ENCODE measurements at places on chromosomes 11 and 22.

- DNase-seq = no peak
Observed at GRCh38 chr11:1069740-1070139, 4.9 kb upstream of the MUC2 start.

GRCh38 chr11:112293614-112294013 lies 33.0 kb upstream of the PLET1 start:
- no peak for DNase-seq

DNA sequence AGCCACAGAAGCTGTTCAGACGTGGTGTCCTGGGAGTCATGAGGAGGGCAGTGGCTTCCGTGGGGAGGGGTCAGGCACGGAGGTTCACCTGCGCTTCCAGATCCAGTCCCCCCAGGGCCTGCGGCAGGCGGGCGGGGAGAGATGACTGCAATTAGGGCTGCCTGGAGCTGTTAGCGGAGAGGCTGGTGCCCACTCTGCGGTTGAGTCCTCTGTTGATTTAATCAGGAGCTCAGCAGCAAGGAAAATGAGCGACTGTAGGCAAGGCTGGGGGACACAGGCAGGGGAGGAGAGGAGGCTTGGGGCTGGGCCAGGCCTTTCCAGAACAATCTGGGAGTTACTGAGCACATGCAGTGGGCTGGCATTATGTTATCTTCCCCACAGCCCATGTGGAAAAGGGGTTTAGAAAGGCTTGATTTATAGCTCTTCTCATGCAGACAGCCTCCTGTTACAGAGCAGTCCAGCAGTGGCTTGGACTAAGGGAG lies 13.1 kb downstream of the PLCB3 start:
- DNase-seq = no peak

- DNase-seq = no peak
Observed at GRCh38 chr11:21909145-21909544, 283.7 kb upstream of the ANO5 start.

DNA sequence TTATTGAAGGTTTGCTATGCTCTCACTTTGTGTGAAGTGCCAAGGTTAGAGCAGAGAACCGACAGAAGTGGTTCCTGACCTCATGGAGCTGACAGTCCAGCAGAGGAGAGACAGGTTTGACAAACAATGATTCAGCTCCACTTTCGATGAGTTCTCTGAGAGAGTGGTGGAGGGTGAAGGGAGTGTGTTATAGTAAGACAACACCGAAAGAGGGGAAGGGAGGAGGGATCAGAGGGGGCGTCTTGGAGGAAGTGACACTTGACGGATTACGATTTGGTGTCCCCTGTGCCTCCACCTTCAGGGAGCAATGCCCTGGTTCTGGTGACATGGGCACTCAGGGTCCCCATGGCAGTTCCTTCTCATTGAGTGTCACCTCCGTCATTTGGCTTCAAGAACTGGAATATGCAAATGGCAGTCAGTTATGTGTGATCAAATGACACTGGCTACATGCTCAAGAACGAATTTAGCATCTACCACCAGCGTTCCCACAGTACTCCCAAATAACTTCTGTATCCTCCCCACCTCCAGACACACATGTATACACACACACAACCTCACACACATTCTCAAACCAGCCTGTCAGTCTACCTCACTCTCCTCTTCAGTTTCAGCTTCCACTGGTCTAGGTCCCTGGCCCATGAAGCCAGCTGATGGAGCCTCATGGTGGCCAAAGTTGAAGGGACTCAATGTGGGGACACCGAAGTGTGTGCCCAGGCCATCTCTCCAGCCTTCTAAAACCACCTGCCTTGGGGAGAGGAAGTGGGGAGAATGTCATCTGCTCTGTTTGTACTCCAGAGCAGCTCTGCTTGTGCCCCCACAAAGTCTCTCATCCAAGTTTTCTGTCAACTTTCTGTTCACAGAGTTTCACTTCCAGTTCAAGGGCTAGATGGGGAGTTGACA lies 31.4 kb upstream of the NUP160 start:
- DNase-seq = no peak

DNA sequence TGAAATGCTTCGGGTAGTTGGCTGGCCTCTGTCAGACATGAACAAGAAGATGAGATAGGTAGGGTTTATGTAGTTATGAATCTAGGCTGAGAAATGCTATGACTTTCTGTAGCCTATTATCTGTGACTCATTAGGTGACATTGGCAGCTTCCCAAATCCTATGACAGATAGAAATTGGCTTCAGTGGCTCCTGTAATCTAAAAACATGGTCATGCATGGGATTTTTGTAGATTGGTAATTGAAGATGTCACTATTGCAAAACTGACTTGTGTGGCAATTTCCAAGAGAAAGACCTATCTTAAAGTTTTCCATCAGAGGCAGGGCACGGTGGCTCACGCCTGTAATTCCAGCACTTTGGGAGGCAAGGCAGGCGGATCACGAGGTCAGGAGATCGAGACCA lies 29.4 kb upstream of the GRIK4 start:
- peak; percentile 22 for DNase-seq

DNA sequence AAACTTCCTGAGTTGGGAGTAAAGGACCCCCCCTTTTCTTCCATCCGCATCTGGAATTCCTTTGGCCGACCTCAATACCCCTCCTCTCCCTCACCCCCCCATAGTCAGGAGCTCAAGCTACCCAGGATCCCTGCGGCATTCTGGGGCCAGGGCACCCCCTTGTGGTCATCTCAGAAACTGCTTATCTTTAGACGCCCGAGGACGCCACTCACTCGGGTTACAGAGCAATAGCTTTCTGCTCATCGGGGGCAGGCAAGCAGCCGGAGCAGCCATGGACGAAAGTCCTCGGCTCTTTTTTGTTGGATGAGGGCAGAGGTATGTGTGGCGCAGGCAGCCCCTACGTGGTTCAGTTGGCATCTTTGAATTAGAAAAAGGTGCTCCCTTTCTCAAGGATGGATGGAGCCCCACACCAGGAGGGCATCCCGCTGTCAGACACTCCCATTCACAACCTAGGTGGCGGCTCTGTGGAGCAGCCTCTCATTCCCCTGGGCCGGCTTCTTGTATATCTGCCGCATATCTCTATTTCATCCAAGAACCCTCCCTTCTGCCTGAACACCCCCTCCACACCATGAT lies 2.3 kb downstream of the C1QTNF5 start:
- DNase-seq = peak; percentile 82

DNA sequence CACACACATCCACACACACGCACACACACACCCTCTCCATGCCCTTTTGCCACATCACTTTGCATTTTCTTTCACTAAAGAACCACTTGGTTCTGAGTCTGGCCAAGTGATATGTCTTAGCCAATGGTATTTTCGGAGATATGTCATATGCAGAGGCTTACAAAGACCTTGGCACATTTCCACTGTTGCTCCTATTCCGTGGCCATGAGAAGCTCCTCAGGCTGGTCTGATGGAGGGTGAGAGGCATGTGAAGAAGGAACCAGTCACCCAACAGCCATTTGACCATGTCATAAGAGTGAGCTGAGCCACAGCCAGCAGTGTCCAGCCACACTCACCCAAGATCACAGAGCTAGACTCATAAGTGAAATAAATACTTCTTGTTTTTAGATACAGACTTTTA lies 212.6 kb upstream of the NAV2 start:
- peak; percentile 9 for DNase-seq

- no peak for DNase-seq
Observed at GRCh38 chr11:29395555-29396072, 621.2 kb downstream of the KCNA4 start.

DNA sequence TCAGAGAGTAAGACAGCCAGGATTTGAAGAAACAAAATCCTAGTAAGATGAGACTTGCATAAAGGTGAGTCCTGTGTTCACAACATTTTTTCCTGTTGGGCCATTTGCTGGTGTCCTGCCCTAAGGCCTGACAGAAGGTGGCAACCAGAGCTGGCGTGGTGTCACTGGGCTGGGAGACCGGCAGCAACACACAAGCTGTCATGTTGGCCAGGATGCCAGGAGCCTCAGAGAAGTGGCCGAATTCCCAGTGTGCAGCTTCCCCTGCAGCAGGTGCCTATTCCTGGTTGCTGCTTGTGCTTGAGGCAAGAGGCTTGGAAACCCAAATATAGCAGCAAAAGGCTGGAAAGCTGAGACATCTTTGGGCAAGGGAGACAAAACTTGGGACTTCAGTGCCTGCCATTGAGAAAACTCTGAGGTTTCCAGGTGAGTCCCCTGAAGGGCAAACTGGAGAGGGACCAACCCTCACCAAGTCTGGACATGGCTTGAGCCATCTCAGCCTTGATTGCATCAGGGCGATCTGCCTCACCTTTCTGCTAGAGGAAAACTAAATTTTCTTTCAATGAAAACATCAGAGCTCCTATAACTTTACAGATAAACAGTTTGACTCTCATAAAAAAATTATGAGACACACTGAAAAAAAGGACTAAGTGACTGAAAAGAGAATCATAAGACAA lies 25.9 kb downstream of the ALG12 start:
- DNase-seq = no peak

DNA sequence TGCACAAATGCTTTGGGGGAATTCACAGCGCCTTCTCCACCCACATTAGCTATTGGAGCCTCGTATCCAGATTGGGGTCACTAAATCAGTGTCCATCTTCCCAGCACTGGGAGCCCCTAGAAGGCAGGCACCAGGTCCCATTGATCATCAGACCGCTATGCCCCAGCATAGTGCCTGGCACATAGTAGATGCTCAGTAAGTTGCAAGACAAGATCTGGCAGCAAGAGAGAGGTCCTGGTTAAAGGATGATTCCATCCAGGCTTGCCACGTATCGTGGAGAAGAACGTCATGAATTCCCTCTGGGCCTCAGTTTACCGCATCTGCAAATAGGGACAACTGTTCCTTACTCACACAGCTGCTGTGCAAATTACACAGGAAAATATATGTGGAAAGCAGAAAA lies 1.7 kb downstream of the TMEM184B start:
- DNase-seq = no peak

DNA sequence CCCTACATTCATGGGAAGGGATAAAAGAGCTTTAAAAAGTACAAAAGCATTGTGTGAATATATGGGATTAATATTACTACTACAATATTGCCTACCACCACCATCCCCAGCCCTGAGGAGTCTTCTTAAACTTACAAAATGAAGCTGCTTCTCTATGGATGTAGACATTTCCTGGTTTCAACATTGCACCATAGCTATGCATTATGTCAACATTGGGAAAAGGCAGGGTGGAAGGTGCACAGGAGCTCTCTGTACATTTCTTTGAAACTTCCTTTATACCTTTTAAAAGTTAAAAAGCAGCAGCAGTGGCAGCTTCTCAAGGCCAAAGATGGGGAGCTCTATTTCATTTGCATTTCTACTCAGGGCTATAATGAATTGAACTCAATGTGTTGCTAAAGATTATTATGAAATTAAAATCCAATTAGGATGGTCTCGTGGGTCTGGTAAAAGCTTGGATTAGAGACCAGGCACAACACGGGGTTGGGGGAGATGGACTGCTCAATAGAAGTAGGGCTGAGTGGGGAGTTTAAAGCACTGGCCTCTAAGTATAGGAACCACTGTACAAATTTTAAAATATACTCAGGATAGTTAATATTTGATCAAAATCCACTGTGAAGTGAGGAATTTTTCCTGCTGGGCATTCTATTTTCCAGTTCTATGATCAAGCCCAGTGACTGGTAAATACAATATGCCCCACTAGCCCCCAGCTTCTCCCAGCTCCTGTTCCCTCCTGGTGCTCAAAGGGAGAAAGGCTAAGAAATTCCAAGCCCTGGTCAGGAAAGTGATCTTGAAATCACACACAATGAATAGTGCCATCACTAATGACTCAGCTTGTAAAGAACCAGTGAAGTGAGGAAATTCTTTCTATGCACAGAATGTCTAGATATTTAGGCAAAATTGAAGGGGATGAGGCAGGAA lies 362.7 kb upstream of the CCDC90B start:
- DNase-seq = no peak

GRCh38 chr22:37231406-37232139 lies 12.5 kb downstream of the RAC2 start:
- no peak for DNase-seq

DNA sequence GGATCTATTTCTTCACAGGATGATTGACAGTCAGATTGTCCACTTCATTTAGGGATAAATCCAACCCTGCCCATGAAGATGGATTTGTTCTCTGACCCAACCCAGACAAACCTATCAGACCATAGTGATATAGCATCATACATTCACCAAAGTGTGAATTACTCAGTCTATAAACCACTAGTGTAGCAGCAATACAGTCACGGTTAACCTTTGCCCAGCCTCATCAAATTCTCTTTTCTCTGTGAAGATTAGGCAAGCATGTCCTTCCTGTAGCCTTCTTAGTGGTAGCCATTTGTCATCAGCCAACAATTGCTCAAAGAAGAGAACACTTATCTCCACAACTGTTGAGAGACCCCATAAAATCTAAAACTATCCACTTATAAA lies 14.4 kb upstream of the BIRC2 start:
- DNase-seq = no peak

DNA sequence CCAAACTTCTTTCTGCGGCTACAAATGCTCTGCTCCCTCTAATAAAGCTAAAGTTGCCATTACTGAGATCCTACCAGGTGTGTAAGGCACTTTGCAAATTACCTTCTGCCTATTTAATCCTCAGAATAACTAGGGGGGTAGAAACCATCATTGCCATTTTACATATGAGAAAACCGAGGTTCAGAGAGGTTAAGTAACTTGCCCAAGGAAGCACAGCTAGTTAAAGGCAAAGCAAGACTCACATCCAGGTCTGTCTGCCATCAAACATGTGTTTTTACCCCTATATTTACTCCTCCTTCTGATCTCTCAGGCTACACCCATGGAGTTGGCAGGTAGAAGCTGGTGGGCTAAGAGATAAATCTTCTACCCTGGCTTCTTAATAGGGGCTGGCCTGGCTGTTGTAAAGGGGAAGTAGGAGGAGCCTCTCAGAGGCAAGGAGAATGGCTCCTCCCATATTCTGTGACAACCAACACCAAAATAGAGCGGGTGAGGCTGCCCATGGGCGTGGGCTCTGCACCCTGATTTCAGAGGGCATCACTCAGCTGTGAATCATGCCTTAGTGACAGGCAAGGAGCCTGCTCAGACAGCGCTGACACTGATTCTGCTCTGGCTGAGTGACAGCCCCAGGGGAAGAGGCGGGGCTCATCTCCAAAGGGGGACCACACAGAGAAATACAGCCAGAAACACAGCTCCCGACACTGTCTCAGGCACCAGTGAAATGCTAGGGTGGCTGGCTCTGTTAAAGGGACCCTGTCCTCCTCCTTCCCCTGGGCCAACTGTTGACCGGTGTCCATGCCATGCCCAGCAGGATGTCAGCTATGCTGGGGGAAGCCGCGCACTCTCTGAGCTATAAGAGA lies 106.8 kb downstream of the ABTB2 start:
- DNase-seq = peak; percentile 60

- no peak for DNase-seq
Observed at GRCh38 chr11:131372234-131372962, 2.0 kb downstream of the NTM start.

DNA sequence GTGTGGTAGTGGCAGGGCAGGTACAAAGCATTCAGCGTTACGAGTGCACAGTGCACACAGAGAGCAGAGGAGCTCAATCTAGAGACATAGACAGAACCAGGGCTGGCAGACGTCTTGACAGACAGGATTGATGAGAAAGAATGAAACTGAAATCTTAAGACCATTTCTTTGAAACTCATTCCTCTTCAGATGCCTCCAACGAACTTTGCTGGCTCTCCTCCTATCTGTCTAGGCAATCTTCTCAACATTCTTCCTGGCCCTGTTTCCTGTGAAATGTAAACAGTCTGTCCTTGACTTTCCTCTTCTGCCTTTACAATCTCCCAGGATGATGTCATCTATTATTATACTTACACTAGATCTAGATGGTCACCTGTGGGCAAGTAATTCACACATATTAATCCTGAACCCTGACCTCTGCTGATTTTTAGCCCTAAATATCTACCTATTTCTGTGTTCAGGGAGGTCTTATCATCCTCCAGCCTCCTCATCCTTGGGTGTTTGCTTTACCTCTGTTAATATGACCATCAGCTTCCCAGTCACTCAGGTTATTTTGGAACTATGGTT lies 119.5 kb downstream of the ENTHD1 start:
- DNase-seq = peak; percentile 41

All from ELR (cell line).